ENCODE measurements at places on chromosomes 7 and 10.

GRCh38 chr7:101531726-101532357 lies 97.3 kb downstream of the MYL10 start:
- DNase-seq: no peak

GRCh38 chr7:151518105-151518946 lies 1.4 kb downstream of the RHEB start:
- no peak for DNase-seq

- no peak for DNase-seq
These were observed 2.0 kb upstream of the ATRNL1 start for GRCh38 chr10:115091161-115091560.

- no peak for DNase-seq
These were observed 449.7 kb upstream of the KLF6 start for GRCh38 chr10:4234661-4235060.

- peak; percentile 25 for DNase-seq
These were observed 5.1 kb upstream of the FAM133B start for GRCh38 chr7:92595281-92595680.

DNA sequence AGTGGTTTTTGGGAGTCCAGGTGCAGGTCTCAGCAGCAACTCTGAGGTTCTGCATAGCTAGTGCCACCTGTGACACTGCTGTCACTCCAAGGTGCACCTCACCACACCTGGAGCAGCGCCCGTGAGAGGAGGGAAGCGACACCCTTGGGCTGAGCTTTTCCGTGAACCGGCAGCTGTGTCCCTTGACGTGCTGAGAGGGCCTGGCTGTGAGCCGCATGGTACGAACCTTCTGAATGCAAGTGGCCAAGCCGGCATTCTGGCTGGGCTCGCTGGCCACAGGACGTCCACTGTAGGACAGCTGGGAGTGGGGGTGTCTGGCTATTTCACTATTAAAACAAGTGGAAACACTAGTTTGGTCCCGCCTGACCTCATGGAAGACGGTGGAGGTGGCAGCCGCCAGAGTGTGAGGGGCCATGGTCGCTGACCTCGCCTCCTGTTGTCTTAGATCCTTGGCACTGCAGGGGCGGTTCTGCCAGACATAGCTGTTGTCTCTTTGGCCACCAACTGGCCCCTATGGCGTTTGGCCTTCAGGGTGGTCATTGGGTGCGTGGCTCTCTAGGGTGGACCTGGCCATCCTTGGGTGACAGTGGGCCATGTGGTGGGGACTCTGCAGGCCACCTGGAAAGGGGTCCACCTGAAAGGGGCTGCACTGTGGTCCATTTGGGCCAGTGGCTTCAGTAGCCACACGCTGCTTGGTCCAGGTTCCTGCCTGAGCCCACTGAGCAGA lies 12.9 kb downstream of the INPP5A start:
- DNase-seq: no peak

DNA sequence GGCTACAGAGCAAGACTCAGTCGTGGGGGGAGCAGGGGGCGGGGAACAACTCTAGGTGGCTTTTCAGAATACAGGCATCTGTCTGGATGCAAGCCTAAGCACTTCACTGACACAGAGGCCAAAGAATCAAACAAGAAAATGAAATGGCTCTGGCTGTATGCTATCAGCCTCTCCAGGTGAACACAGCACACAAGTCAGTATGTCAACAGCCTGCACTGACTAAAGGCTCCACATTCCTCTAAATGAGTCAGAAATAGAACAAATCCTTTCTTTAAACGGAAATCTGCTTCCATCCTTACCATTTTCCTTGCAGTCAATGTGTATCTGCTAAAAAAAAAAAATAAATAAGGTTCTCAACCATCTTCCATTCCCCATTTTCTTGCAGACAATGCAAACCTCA lies 88.3 kb downstream of the ARMH3 start:
- DNase-seq: no peak

- DNase-seq: peak; percentile 36
These were observed 52.8 kb downstream of the NRF1 start for GRCh38 chr7:129664029-129665012.

DNA sequence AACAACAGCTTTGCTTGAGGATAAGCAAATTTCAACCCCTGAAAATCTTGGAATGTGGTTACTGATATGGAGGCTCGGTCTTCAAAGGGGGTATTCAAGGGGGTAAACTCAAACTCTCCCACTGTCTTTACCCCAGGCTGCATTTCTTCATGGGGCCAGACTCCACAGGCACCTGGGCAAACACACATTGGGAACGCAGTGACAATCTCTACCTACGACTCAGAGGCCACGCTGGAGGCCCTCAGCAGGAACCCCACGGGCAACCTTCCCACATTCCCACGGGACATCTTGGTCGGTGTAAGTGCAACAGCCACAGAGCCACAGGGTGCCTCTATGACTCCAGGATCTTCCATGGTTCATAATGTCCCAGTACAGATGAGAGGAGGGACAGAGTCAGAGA lies 2.2 kb upstream of the INSIG1 start:
- DNase-seq: no peak

- DNase-seq: no peak
These were observed 103.7 kb upstream of the HABP2 start for GRCh38 chr10:113449006-113449695.

GRCh38 chr7:2018569-2019460 lies 213.9 kb downstream of the MAD1L1 start:
- DNase-seq: no peak

GRCh38 chr7:3117081-3117480 lies 73.4 kb upstream of the CARD11 start:
- no peak for DNase-seq

DNA sequence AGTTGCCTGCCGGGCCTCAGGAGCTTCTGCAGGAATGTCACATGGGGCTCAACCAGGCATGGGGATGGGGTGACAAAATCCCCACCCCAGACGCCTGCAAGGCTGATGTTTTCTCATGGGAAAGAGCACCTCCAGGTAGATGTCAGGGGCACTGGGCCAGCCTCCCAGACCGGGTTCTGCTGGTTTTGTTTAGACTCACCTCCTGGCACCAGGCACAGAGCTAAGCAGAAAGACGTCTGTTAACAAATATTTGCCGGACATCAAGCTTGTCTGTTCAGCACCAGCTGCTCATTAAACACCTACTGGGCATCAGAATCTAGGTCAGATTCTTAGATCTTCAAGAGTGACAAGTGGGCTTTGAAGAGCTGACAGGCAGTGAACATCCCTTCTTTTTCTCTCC lies 34.9 kb upstream of the TCERG1L start:
- no peak for DNase-seq

GRCh38 chr7:154364170-154364569 lies 312.0 kb downstream of the DPP6 start:
- DNase-seq: no peak

- no peak for DNase-seq
These were observed 82.8 kb downstream of the MKI67 start for GRCh38 chr10:128043259-128044045.

- DNase-seq: no peak
These were observed 544.4 kb downstream of the IPMK start for GRCh38 chr10:57723305-57723704.

DNA sequence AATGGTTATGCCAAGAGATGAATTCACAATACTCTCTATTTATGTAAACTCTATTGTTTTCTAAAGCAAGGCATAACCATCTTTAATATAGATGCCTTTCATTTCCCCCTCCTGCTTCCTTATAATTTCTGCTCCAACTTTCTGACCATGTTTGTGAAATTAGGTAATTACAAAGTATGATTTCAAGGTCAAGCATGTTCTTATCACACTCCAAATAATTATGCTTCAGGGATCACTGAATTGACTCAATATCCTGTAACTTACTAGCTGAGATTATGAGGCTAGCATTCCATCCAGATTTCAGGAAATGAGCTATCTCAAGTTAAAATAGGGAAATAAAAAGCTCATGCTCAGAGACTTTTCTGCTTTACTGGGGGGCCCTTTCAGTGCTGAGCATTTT lies 655.9 kb upstream of the IGFBP3 start:
- no peak for DNase-seq

DNA sequence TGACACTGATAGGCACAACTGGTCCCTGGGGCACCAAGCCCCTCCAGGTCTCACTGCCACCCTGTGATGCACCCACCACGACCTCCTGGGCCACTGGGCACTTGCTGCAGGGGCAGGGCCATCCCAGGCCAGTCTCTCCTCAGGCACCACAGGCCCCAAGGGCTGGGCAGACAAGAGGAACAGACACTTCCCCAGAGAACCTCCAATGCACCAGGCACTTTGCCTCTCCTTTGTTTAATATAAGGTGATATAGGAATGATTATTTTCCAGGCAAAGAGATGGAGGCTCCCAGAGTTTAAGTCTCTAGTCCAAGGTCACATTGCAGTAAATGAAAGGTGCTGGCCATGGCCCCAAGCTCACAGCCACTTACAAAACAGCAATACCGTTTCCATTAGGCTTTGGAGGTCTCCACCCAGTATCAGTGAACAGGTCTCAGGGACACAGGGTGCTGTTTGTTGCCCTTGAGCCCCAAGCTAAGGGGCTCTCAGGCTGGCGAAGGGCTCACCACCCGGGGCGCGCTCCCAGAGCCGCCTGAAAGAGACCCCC lies 4.5 kb downstream of the DEPP1 start:
- no peak for DNase-seq

DNA sequence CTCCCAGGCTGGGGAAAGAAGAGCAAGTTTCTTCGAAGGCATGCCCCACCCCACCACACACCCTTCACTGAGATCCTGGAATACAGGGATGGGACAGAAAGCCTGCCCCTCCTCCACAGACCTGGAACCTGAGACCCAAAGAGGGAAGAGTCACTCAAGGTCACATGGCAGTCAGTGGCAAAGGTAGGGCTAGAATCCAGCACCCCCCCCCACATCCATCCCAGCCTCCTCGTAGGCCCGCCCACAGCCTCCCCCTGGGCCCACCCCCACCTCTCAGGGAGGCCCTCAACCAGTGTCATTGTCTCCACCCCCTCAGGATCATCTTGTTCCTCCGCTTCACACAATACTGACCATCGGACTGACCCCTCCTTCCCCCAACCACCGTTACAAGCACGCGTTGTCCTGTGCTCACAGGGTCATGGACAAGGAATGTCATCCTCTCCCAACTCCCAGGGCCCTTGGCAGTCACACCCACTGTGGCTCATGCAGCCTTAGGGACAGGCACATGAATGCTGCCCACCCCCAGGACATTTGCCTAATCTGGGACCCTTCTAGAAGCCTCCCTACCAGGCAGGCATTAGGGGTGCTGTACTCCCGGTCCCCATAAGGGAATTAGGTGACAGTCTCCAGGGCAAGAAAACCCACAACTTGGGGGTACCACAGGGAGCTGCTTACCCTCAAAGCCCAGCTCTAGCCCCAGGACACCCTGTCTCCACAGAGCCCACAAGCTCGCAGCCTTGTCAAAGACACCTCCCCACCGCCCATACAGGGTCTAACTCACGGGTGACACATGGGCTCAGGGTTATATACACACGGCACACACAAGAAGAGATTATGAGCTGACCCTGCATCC lies 1.4 kb downstream of the KCNH2 start:
- no peak for DNase-seq

DNA sequence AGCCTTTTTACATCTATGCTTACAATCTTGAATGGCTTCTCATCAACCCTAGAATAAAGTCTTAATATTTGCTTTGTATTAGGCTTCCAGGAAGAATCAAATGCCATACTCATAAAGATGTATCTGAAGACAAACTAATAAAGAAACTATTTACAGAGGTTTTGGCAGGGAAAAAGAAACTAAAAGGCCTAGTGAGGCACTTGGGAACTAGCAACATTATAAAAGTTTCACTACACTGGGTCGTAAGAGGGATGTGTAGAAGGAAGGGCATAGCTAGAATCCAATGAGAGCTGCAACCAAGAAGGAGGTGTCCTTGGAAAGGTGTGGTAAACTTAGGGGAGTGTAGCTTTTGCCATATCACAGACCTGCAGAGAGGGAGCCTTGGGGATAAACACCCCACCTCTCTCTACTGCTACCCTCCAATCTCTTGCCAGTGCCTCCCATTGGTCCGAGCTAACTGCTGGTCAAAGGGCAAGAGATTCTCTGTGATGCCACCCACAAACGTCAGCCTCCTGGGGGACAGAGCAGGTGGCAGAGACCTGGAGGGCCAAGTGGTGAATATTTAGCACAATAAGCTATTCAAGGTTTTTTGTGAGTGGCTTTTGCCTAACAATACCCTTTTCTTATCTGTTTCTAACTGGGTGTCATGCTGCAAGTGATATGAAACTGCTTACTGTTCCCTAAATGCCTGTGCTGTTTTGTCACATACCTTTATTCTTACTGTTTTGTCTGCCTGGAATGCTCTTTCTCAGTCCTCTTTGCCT lies 60.7 kb downstream of the CPED1 start:
- DNase-seq: peak; percentile 13

- DNase-seq: no peak
These were observed 11.3 kb upstream of the HABP2 start for GRCh38 chr10:113541549-113541927.

DNA sequence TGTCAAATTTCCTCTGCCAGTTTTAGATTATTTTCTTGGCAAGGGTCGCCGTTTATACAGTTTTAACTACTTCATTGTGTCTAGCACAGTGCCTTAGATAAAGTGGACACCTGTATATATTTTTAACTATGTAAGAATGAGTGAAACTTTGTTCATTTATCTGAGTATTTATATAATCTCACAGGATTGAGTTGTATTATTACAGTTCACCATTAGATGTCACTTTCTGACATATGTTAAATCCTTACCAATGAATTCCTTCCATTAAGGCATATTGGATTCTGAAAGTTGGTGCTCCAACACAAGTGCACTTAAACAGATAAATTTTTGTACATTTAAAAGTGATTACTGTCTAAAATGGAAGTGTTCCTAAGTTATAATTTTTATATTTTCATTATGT lies 43.0 kb downstream of the ZMYND11 start:
- DNase-seq: no peak

DNA sequence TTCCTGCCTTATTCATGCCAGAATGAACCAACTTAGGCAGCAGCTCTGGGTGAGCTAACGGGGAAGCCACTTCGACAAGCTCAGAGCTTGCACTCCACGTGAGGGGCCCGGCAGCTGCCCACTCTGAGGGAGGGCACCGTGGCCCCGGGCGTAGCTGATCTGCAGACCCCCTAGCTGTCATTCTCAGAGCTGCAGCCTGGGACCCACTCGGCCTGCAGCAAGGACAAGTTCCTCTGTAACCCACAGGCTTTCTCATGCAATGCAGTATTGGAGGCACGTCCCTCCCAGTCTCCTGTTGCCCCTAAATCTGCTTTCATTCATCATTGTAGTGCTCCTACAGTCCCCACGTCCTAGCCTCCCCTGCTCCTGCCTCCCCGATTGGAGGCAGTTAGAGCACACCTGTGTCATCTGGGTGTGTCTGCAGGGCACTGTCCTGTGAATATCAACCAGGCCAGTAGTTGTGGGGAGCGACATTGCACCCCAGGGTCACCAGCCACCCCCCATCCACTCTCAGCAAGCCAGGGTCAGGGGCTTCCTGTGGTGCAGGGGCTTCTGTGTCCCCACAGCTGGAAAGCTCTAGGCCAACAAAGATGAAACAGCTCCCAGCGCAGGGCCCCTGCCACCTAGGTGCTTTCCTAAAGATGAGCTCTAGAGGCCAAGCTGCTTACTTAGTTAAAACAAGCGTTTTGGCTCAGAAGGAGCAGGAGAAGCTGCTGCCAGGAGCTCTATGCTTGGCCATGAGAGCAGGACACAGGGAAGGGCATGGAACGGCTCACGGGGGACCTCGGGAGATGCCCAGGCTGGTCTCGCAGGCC lies 333.6 kb downstream of the ADARB2 start:
- no peak for DNase-seq

- DNase-seq: no peak
These were observed 33.7 kb downstream of the STAMBPL1 start for GRCh38 chr10:88913788-88914187.

Measured in epithelial cell of proximal tubule (primary cell).